ENCODE measurements at places on chromosomes 7 and 10.

DNA sequence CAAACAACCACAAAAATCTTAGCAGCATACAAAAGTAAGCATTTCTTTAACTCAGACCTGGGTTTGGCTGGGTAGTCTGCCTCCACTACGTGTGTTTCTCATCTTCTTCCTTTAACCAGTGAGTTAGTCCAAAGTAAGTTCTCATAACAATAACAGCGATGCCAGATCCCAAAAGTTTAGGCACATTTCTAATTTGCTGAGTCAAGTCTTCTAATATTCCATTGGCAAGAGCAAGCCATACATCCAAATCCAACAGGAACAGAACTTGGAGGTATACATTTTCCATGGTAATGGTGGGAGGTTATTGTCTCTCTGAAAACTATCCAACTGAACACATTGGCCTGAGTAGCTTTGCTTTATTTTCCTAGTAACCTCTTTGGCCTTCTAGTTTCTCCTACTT, 115.7 kb upstream of the CNTNAP2 start:
- no peak for DNase-seq

DNA sequence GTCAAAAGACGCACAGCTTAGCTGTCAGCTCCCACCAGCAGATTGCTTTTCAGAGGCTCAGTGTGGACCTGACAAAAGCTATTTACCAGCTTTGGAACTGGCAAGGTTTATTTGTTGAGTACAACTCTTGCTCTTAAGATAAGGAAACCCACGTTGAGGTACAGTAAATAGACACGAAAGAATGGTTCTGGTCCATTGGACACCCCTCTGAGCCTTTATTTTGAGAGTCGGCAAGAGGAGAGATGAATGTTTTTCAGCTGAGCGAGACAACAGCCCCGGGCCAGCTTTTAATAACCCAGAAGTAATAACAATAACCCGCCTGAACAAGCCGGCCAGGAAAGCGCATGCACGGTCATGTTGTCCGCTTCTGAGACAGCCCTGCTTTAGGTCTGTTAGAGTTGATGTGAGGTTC, 49.0 kb downstream of the WNT2 start:
- no peak for DNase-seq

DNA sequence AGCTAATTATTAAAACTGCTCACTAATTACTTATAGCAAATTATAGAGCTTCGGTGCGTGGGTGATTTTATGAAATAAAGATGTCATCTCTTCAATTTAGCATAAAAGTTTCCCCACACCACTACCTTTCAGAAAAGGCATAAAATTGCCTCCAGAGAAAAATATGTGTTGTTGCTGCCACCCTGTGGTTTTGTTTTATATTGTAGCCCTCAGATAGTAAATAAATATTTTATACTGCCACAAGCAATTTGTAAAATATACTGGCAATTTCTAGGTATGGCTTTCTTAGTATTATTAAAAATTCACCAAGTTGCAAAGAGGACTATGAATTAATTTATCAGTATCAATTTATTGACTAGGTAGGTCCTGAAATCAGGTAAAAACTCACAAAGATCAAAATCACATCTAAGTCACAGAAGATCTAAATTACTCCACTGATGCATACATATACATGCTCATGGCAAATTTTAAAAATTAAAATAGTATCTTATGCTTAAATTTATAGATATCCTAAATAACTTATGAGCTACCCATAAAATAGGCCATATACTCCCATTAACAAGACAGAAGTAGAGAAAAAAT, 26.5 kb downstream of the ASNS start:
- DNase-seq: no peak

DNA sequence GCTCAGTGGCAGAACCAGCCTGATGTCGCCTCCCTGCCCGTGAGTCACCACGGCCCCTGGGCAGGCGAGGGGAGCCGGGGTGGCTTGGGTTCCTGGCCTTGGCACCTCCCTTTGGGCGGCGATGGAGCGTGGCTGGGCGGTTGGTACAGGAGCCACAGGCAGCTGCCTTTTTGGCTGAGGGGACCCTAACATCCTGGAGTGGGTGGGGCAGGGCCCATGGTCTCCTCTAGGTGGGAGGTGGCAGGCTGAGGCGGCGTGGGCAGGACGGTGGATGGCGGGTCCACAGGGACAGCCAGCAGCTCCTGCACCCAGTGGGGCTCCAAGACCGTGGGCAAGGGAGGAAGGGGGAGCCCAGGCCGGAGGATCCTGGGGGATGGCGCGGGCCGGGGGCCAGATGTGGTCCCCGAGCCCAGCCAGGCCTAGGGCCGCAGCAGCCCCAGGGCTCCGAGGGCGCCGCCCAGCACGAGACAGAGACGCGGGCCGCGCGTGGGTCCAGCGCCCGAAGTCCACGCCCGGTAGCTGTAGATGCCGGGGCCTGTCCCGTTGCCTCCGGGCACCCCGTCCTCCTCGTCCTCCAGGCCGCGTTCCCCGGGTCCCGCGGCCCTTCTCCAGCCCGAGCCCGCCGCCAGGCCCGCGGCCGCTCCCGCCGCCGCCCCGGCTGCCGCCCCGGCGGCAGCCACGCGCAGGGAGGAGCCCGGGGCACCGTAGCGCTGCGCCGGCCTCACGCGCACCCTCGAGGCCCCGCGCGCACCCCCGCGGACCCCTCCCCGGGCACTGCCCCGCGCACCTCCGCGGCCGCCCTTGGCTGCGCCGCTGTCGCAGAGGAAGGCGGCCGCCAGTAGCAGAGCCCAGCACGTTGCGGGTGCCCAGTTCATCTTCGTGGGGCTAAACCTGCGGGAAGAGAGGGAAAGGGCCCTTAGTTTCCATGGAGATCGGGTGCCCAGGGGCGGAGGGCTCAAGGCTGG, 1.3 kb downstream of the SPRN start:
- no peak for DNase-seq

DNA sequence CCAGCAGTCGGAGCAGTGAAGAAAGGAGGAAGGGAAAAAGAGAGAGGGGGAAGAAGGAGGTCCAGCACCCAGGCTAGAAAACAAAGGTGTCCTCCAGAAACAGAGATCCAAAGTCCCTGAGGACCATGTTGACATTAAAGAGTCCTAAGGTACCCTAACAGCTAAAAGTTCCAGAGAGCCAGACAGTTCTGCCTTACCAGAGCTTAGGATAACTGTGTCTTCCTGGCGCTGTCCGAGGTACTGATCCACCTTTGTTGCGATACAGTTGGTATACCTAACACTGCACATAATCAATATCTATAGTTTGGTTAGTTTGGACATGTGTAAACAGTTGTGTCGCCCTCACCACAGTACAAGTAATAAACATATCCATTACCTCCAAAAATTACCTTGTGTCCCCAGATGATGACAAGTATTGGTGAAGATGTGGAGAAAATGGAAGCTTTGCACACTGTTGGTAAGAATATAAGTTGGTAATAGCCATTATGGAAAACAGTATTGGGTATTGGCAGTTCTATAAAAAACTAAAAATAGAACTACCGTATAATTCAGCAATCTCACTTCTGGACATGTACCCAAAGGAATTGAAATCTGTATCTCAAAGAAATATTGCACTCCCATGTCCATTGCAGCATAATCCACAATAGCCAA, 59.8 kb downstream of the GRID1 start:
- DNase-seq: no peak

GRCh38 chr7:88310956-88311674, 4.4 kb upstream of the STEAP4 start:
- DNase-seq: no peak

Measured in stimulated activated CD8-positive, alpha-beta memory T cell treated with anti-CD3 and anti-CD28 coated beads, Interleukin-4, amount 100 ng/mL, for 1 hour (primary cell).